ENCODE measurements at places on chromosomes 2 and 18.

- no peak for DNase-seq
These were observed 486.0 kb downstream of the ERBB4 start for GRCh38 chr2:212052412-212053159.

GRCh38 chr2:133657591-133657990 is 89.3 kb upstream of the NCKAP5 start:
- no peak for DNase-seq

- no peak for DNase-seq
These were observed 35.8 kb upstream of the INHBB start for GRCh38 chr2:120310136-120310535.

DNA sequence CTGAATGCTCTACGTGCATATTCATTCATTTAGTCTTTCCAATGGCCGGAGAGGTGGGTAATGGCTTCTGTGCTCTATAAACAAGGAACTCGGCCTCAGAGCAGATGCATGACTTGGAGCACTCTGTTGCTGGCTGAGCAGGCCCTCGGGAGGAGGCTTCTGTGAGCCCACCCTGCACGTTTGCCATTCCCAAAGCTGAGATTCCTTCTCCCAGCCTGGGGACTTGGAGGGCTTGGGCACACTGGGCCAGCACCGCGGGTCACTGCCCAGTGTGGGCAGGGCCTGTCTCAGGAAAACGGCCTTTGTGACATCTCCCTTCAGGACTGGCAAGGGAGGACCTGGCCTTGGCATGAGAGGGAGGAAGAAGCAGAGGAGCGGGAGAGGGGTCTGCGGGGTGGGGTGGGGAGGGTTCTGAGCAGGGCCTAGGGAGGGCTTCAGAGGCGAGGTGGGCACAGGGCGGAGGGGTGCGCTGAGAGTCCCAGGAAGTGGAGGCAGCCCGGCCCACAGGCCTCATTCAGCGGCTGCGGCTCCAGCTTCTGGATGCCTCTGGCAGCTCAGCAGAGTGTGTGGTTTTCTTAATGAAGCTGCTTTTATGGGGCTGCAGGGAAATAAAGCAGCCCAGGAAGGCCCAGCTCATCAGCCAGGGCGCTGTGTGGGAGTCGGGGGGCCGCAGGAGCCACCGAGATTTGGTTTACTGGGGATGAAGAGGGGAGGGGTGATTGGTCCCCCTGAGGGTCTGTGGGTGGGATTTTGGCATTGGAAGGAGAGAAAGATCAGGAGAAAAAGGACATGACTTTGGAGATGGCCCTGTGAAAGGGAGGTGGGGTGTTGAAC is 51.7 kb upstream of the OTOF start:
- DNase-seq, result no peak

GRCh38 chr2:190804182-190804795 is 76.3 kb upstream of the GLS start:
- DNase-seq, result peak; percentile 27

DNA sequence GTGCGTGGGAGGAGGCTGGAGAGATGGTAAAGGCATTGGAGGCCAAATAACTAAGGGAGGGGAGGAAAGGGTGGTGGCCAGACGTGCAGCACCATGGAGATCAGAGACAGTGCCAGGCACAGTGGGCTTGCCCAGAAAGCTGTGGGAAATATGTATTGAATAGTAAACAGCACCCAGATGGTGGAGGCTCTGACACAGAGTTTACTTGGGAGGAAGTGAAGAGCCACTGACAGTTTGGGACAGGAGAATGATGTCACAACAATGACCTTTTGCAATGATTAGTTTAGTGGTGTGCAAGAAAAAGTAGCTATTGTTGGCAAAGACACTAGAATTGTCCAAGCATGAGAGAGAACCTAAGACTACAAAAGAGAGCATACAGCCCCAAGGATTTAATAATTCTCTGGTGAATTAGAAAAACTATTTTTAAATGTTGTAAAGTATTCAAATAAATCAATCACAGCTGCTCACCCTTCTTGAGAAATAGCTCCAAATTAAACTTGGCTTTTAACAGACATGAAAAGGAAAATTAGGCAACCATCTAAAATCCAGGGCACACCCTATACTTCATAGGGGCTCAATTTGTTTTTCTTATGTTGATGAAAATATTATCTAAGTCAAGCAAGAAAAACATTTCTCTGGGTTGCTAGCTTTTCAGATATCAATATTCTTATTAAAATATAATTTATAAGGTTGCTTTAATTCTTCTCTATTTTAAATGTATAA is 458.7 kb upstream of the HNRNPA3 start:
- no peak for DNase-seq

Data from stimulated activated CD4-positive, alpha-beta T cell treated with anti-CD3 and anti-CD28 coated beads, Interleukin-4, amount 100 ng/mL, for 24 hours (primary cell).